Activated CD4-positive, alpha-beta memory T cell treated with anti-CD3 and anti-CD28 coated beads for 36 hours (primary cell): ENCODE measurements at places on chromosomes 3 and 15. TPM values are rescaled to one million over a fixed set of nuclear protein-coding genes. Genes with fewer than 3 reads are reported as not detected.
A peak's percentile ranks its signal among the peaks of the same experiment; 100 is the strongest.

The GOLGA8T gene
- not detected for total RNA-seq

The CSPG4 gene
- not detected for total RNA-seq

The PKM gene
- total RNA-seq, result 2,053 TPM

The ROBO1 gene
- not detected for total RNA-seq

The CFAP100 gene
- total RNA-seq, result not detected

The ITIH4 gene
- 6.3 TPM for total RNA-seq

The TAMM41 gene
- total RNA-seq, result 25.5 TPM

- DNase-seq, result no peak
These were observed 34.7 kb downstream of the CEP19 start for GRCh38 chr3:196677353-196677752.

DNA sequence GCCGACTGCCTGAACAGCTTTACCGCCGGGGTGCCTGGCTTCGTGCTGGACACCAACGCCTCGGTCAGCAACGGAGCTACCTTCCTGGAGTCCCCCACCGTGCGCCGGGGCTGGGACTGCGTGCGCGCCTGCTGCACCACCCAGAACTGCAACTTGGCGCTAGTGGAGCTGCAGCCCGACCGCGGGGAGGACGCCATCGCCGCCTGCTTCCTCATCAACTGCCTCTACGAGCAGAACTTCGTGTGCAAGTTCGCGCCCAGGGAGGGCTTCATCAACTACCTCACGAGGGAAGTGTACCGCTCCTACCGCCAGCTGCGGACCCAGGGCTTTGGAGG is 815 bp downstream of the SPINT1 start:
- peak; percentile 56 for DNase-seq

GRCh38 chr15:95269242-95270183 is 1038.2 kb downstream of the MCTP2 start:
- DNase-seq, result no peak

GRCh38 chr3:57279685-57280084 is 12.8 kb downstream of the ASB14 start:
- DNase-seq, result no peak

GRCh38 chr3:11199902-11200845 is 45.9 kb downstream of the HRH1 start:
- no peak for DNase-seq

- no peak for DNase-seq
These were observed 13.6 kb upstream of the CCDC33 start for GRCh38 chr15:74222240-74223119.

DNA sequence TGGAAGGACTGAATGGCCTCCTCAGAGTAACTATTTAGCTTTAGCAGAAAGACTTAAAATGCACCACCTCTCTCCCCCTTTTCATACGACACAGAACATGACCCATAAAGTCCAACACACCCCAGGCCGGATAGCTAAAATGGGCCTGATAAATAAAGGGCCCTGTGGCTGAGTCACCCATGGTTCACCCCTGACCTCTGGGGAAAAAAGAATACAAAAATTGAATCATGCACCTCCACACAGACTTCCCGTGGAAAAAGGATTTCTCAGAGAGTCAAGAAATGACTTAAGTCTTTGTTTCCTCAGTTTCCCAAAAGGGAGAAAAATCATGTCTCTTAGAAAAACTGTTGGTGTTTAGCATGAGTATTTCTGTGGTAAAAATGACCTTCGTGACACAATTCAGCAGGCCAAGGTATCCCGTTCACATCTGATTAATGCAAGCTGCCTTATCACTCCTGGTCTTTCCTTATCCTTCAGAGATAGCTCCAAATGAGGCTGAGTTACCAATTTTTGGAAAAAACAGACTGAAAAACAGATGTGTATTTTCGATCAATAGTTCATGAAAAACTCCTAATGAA is 34.0 kb upstream of the ARHGEF3 start:
- DNase-seq, result no peak

- DNase-seq, result no peak
These were observed 38.6 kb downstream of the TRPM1 start for GRCh38 chr15:31062911-31063310.

GRCh38 chr3:168517249-168518071 is 421.7 kb upstream of the GOLIM4 start:
- no peak for DNase-seq

DNA sequence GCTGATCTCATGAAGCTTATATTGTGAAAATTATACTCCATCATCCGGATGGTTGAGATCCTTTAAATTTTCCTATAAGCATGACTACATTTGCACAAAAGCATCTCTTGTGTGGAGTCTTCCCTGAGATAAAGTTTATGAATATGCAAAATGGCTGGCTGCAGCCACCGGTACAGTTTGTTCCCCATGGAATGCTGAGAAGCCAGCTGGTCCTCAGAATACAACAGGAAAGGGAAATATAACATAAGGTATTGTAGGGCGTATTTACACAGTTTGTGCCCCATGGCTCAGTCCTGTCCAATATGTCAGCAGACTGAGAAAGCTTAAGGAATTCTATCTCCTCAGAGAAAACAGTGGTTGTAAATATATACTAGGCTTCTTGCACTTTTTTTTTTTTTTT is 468.6 kb downstream of the CNTN6 start:
- no peak for DNase-seq

- DNase-seq, result no peak
These were observed 61.8 kb upstream of the CHRNB4 start for GRCh38 chr15:78702609-78703333.

GRCh38 chr3:16378920-16379319 is 113.9 kb downstream of the OXNAD1 start:
- peak; percentile 38 for DNase-seq

DNA sequence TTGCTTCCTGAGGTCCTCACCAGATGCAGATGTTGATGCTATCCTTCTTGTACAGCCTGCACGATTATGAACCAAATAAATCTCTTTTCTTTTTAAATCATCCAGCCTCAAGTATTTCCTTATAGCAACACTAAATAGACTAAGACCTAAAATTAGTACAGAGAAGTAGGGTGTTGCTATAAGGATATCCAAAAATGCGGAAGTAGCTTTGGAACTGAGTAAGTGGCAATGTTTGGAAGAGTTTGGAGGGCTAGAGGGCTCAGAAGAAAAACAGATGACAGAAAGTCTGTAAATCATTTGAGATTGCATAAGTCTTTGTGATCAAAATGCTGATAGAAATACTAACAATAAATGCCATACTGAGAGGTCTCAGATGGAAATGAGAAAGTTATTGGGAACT is 894.9 kb downstream of the DIPK2A start:
- DNase-seq, result no peak

GRCh38 chr3:32951410-32951811 is at the start of gene CCR4:
CCR4 (plus strand) TSS chr3:32951644; CDS start chr3:32953423, 1,779 bp downstream.
- DNase-seq, result peak; percentile 82

DNA sequence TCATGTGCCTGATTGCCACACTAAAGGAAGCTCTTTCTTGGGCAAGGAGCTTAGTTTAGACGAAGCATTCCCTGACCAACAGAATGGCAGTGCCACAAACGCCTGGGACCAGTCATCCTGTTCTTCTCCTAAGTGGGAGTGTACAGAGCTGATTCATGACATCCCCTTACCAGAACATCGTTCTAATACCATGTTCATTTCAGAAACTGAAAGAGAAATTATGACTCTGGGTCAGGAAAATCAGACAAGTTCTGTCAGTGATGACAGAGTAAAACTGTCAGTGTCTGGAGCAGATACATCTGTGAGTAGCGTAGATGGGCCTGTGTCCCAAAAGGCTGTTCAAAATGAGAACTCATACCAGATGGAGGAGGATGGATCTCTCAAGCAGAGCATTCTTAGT is 18.4 kb downstream of the SENP5 start:
- peak; percentile 40 for DNase-seq

- no peak for DNase-seq
These were observed 43.5 kb upstream of the ETV5 start for GRCh38 chr3:186152361-186152798.

- no peak for DNase-seq
These were observed 13.1 kb upstream of the UCN2 start for GRCh38 chr3:48576647-48577046.
